ENCODE measurements at places on chromosomes 6 and 20.
A peak's percentile ranks its signal among the peaks of the same experiment; 100 is the strongest.

- peak; percentile 38 for DNase-seq
Observed at GRCh38 chr6:32298632-32299336, 72.9 kb downstream of the TSBP1 start.

DNA sequence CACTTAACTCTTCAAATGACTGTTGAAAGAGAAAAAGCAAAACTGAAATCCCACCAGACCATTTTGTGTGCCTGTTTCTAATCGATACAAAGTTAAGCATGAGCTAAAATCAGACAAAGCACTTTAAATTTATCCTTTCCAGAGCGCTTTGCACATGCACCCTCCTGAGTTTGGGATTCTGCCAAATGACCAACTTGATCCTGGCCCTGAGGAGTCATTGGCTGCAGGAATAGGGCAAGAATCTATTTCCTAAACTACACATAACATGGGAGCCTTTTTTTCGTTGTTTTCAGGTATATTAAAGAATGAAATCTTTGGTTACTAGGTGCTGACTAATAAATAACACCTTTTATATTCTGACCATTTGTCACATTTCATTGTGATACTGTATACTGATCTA lies 23.8 kb upstream of the MTHFD1L start:
- DNase-seq = no peak

- no peak for DNase-seq
Observed at GRCh38 chr6:161225681-161226008, 48.2 kb downstream of the AGPAT4 start.

- no peak for DNase-seq
Observed at GRCh38 chr6:40376113-40376650, 211.0 kb downstream of the LRFN2 start.

DNA sequence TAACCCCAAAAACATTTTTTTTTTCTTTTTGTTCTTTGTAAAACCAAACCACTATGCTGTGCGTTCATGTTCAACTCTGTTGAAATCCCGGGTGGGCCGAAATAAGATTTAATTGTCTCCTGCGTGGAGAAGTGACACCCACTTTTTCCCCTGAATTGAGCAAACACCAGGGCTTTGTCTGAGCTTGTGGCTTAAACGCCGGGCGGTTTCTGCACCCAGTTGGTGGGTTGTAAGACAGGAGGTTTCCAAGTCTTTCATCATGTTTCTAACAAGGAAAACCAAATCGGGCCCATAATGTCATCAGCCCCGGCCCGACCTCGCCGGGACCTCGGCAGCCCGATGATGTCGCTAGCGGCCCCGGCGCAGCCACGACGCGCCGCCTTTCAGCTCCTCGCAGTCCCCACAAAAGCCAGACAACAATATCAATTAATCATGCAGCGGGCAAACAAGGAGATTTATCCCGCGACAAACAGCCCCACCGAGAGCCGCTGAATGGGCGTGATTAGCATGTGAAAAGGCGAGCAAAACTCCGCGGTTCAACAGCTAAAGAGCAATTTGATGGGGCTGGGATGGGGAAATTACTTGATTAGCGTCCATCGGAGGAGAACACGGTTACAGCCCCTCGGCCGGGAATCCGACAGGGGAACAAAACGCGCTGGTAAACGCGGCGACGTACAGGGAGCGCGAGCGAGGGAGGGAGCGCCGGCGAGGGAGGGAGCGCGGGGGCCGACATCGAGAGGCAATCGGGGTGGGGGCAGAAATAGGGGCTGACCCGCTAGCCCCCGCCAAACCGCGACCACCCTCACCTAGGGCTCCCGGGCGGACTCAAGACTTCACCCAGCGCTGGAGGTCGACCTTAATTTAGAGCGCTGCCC lies 5.3 kb downstream of the LINC00237 start:
- peak; percentile 32 for DNase-seq

DNA sequence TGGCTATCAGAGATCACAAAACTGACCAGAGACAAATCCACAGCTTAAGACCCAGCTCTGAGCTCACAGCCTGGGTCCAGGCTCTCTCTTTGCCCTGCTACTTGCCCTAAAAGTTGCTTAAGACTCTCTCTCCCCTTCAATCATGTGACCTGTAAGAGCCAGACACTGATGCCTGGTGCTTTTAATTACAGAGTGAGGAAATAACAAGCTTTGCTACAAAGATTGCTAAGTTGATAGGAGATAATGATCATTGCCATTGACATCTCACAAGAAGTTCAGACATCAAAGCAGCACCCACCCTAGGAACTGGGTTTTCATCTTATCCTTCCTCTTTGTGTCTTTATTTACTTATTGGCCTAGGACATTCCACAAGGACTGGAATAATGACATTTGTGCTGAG lies 125.9 kb upstream of the CD93 start:
- DNase-seq = no peak

DNA sequence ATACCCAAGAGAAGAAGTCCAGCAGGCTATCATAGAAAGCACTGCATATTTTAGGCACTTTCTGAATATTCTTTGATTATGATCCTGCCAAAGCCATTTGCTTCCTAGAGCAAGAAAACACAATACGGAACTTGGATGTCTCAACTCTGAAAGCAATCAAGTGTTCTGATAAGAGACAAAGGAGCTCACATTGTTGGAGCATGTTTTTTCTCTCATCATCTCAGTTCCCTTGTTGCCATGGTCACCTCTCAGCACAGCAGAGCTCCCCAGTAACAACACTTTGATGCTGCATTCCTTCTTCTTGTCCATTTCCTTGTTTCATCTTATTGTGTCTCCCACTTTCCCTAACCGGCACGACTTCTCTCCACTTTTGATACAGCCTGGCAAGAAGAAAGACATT lies 168.7 kb upstream of the FUT9 start:
- no peak for DNase-seq

- no peak for DNase-seq
Observed at GRCh38 chr6:163916315-163917081, 502.0 kb downstream of the QKI start.

DNA sequence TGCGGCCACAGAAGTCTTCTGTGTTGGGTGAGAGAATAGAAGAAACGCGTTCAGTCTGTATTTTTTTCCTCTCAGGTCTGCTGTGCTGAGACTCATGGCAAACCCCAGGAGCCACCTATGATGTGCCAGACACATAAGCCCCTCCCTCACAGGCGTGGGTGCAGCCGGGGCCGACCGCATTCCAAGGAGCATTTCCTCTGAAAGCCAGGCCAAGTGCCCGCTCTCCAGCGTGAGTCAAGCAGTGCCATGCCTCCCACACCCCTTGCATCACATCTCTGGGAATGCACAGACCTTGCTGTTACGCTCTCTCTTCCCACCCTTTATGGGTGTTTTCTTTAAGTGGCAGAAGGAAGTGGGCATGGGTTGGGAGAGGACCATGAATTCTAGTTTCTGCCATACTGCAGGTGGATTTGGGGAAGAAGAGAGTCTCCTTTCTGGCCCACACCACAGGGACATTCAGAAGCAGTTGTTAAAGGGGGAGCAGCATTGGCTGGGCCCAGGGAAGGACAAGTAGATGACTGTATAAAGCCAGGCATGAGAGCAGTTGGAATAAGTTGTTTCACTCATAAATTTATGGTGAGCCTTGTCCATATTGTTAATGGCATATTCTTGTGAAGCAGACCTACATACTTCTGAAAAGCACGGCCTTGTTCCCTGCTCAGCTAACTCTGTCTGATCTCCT lies 37.1 kb upstream of the TFAP2A start:
- DNase-seq = peak; percentile 68

- DNase-seq = no peak
Observed at GRCh38 chr20:33091147-33091546, 11.7 kb downstream of the BPIFB4 start.

DNA sequence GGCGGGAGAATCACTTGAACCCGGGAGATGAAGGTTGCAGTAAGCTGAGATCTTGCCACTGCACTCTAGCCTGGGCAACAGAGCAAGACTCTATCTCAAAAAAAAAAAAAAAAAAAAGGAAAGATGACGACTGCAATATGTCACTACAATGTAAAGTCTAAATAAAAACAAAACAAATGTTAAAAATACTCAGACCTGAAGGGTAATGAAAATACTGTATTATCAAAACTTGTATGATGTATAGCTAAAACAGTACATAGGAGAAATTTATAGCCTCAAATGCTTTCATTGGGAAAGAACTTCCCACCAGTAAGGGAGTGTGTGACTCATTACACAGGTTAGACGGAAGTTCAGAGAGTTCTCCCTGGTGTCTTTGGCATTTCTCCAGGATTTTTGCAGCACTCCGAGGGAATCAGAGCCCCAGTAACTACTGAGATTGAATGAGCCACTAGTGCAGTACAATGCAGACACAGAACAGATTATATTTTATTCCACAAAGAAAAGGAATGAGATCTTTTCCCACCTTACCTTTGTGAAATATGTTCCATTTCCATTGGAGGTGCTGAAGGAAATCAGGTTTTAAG lies 12.5 kb upstream of the RALGAPB start:
- DNase-seq = peak; percentile 51

GRCh38 chr6:99132026-99132635 lies 184.4 kb upstream of the FBXL4 start:
- no peak for DNase-seq

- DNase-seq = peak; percentile 74
Observed at GRCh38 chr6:90537027-90537426, 49.8 kb downstream of the MAP3K7 start.

DNA sequence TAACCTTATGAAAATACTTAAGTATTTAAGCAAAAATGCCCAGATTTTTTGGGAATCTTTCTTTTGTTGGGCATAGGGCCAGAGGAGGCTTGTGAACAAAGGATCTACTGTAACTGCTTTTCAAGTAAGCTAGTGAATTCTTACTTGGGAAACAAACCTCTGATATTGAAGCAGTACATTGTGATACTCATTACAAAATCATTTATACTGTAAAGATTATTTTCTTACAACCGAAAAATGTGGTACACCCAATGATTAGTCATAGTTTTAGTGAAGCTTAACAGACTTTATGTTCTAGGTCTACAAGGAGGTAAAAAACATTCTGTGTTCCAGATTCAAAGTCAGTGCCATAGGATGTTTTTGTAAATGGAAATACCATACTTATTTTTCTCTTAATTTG lies 272.9 kb upstream of the KCNQ5 start:
- peak; percentile 22 for DNase-seq

DNA sequence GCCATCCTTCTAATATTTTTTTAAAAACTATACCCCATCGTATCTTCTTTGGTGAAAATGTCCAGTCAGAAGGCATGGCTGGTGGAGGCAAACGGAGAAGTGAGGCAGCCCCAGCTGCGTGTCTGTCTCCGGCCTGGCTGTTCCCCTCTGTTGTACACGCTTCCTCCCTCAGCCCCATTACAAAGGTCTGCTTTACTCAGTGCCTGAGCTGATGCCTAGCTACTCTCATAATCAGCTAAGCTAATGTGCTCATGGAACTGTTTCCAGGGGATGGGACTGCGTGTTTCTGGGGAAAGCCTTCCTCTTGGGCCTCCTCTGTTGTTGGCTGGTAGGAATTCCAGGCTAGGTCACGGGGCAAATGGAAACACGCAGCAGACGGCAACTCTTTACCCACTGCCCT lies 67.3 kb downstream of the PPP1R3G start:
- DNase-seq = peak; percentile 14

GRCh38 chr6:31945507-31946369 lies at the start of gene CFB:
CFB (plus strand) TSS chr6:31946095; CDS start chr6:31946222, 127 bp downstream.
- DNase-seq = peak; percentile 82

DNA sequence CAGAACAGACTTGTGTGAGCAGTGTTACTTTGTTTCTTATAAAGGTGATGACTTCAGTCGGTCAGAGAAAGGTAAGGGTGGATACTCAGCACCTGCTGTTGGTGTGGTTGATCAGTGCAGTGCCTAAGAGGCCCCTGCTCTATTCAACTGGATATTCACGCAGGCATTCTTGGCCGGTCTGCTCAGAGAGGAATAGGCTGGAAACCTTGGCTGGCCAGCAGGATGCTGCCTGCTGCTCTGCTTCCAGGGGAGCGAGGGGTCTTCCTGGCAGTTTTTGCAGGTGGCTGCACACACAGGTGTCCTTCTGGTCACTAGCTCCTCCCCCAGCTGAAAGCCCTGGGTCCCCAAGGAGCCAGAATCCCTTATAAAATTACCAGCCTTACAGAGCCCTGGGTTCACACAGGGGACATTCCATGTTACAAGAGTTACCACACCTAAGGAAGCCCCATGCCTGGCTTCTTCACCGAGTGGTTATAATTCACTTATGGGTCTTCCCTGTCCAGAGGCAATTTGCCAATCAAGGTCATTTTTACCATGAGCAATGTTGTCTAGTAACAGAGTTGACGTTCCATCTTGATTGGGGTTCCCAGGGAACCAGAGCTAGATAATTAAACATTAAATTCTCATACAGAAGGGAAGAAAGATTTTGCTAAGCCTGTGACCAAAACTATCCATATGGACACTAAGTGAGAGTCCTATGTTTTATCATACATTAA lies 16.4 kb downstream of the SYNJ2 start:
- no peak for DNase-seq

- no peak for DNase-seq
Observed at GRCh38 chr20:46691196-46691595, 2.0 kb upstream of the TP53RK start.
